HT-29 (cell line): ENCODE measurements at places on chromosomes 4 and X. TPM values are rescaled to one million over a fixed set of nuclear protein-coding genes. Genes with fewer than 3 reads are reported as not detected.

The CENPE gene
- total RNA-seq, result 4.3 and 5.7 TPM in 2 replicates

The ADGRL3 gene
- 0.03 TPM in 1 of 2 replicates, not detected in the other for total RNA-seq

The ATP2B3 gene
- total RNA-seq, result not detected in 2 replicates

The SYNPO2 gene
- not detected in 2 replicates for total RNA-seq

The SPANXA2 gene
- not detected in 2 replicates for total RNA-seq

The VCX2 gene
- not detected in 2 replicates for total RNA-seq

The SRP72 gene
- total RNA-seq, result 49.1 and 61.6 TPM in 2 replicates

The GAB1 gene
- 7.8 and 8.7 TPM in 2 replicates for total RNA-seq

The EVC gene
- total RNA-seq, result not detected in 2 replicates

The GNRHR gene
- total RNA-seq, result not detected in 2 replicates

The RHOH gene
- not detected in 2 replicates for total RNA-seq

The APOOL gene
- total RNA-seq, result 3.1 and 4.2 TPM in 2 replicates

The MAP7D2 gene
- total RNA-seq, result 0.03 TPM in 1 of 2 replicates, not detected in the other

The MAMLD1 gene
- total RNA-seq, result 0.08 and 0.15 TPM in 2 replicates

The PAGE1 gene
- total RNA-seq, result not detected in 2 replicates

The DLG3 gene
- 40.8 and 55.6 TPM in 2 replicates for total RNA-seq

The HPGDS gene
- total RNA-seq, result not detected in 2 replicates

The GIMD1 gene
- total RNA-seq, result not detected in 2 replicates

The WDR17 gene
- not detected in 2 replicates for total RNA-seq

The ANXA5 gene
- total RNA-seq, result 107 and 124 TPM in 2 replicates

The DMP1 gene
- total RNA-seq, result not detected in 2 replicates

The LRIT3 gene
- total RNA-seq, result 0.03 TPM in 1 of 2 replicates, not detected in the other
